ENCODE measurements at places on chromosomes 5 and 9. TPM values are rescaled to one million over a fixed set of nuclear protein-coding genes. Genes with fewer than 3 reads are reported as not detected.

- peak; percentile 57 for DNase-seq
Measured at GRCh38 chr9:129962889-129963703, 79.9 kb downstream of the FNBP1 start.

- no peak for DNase-seq
Measured at GRCh38 chr9:126320158-126320922, 6.3 kb upstream of the MVB12B start.

GRCh38 chr5:138705567-138705966 lies 47.7 kb upstream of the CTNNA1 start:
- DNase-seq: no peak

DNA sequence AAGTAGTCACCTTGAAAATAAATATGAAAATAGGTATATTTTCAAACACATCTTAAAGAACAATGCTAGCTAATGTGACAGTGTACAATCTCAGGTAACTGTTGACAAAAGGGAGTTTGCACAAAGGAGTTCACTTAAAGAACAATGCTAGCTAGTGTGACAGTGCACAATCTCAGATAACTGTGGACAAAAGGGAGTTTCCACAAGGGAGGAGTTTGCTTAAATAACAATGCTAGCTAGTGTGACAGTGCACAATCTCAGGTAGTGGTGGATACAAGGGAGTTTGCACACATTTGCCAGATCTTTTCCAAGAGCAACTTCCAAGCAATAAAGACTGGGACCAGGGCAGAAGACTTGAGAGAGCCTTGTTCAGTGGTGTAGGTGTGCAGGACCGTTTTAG lies 442.9 kb upstream of the FTMT start:
- no peak for DNase-seq

- no peak for DNase-seq
Measured at GRCh38 chr5:78078858-78079257, 215.6 kb downstream of the AP3B1 start.

- DNase-seq: no peak
Measured at GRCh38 chr5:133969654-133970324, 1.4 kb upstream of the C5orf15 start.

Gene CD14
- 1.7 TPM for total RNA-seq

DNA sequence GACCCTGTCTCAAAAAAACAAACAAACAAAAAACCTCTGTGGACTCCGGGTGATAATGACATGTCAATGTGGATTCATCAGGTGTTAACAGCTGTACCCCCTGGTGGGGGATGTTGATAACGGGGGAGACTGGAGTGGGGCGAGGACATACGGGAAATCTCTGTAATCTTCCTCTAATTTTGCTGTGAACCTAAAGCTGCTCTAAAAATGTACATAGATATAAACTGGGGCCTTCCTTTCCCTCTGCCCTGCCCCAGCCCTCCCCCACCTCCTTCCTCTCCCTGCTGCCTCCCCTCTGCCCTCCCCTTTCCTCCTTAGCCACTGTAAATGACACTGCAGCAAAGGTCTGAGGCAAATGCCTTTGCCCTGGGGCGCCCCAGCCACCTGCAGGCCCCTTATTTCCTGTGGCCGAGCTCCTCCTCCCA lies 1.4 kb upstream of the CEL start:
- no peak for DNase-seq

GRCh38 chr9:36772449-36773403 lies 200.0 kb downstream of the MELK start:
- DNase-seq: peak; percentile 40

GRCh38 chr5:56359809-56360685 lies 126.9 kb upstream of the ANKRD55 start:
- no peak for DNase-seq

Gene PAEP
- not detected for total RNA-seq

DNA sequence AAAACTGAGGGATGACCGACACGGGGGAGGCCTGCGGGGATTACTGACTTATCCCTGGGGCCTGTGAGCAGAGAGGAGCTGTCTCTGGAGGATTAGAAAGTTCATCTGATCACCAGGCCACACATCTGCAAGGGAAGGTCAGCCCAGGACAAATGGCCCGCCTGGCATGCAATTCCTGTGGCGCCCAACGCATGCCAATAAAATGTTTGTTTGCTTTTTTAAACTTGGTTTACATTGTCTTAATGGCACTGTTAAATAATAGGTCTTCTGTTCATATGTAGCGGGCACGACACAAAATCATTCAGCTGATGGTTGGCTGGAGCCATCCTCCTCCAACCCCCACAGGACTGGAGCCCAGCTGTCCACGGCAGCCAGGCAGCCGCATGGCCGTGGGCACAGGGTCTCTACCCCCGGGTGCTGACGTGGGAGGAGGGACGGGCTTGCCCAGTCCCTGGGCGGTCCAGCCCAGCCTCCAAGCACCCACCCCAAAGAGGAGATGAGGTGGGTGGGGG lies 41.0 kb upstream of the SLC12A7 start:
- DNase-seq: no peak

DNA sequence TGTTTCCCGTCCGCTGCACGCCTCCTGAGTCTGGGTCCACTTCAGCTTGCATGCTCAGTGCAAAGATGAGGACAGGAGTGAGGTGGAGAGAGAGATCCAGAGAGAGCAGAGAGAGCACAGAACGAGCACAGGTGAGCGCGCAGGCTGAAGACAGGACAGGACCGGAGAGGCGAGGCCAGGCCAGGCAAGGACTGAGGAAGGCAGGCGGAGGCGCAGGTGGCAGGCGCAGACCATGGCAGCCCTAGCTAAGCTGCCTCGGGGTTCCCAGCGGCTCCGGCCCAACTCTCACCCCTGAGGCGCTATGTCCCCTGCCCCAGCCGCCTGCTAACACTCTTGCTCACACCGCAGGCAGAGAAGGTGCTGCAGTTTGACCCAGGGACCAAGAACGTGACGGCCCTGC lies 9.7 kb downstream of the GRIN1 start:
- no peak for DNase-seq

GRCh38 chr5:109529520-109529919 lies 119.7 kb upstream of the PJA2 start:
- DNase-seq: peak; percentile 18

DNA sequence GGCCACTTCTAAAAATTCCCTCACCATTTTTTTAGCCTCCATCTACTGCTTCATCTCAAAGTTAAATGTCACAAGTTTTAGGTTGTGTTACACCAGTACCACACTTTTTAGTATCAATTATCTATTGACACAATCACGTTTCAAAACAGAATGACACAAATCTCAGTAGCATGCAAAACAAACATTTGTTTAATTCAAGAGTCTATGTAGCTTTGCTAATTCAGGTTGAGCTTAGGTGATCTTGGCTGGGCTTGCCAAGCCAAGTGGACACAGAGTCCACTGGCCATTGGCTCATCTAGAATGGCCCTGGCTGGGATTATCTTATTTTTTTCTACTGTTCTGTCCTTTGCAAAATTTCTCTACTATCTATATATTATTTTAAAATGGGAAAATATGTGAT lies 61.9 kb upstream of the JAK2 start:
- no peak for DNase-seq

Gene SHROOM1
- total RNA-seq: 13.0 TPM

Gene C5orf63
- 9.4 TPM for total RNA-seq

DNA sequence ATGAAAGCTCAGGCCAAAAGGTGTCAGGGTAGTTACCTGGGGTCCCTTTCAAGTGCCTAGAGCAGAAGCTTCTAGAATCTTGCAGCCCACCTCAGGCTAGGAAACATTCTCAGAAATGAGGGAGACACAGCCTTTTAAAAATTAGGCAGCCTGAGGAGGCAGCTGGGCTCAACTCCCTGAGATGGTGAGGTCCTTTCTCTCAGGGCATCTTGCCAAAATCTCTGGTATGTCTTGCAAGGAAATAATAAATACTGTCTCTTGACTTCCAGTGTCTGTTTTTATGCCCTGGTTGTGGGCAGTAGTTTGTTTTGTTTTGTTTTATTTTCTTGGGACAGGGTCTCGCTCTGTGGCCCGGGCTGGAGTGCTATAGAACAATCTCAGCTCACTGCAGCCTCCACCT lies 100.9 kb upstream of the APC start:
- DNase-seq: no peak

Gene PCDHGC5
- total RNA-seq: 3.3 TPM

DNA sequence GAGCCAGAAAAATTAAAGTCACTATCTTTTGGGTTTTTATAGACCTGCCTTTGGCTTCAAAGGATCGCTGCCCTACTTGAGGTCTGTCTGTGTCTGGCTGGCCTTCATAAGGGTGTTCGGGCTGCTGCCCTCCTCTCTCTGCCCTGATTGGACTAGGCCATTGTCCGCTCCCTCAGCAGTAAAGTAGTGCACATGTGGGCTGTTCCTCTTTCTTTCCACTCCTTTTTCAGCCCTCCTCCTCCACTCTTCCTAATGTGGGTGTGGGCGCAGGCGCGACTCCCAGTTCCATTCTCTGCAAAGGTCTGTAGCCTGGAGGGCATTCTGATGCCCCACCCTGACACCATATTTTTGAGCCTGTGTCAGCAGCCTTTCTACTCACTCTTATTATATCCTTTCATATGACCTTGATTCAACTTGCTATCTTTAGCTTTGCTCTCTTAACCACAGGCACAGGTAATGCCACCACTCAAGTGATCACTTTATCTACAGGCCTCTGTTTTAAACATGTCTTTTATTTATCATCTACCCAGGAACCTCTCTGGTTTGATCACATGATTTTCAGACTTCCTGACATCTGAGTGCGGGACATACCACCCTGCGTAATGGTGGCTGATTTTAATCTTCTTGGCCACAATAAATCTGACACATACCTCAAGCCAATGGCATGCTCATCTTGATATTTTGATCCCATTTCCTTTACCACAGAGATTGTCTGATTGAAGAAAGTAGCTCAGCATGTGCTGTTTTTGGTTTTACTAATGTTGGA lies 144.5 kb downstream of the AOPEP start:
- peak; percentile 54 for DNase-seq

Gene NADK2
- 18.5 TPM for total RNA-seq

DNA sequence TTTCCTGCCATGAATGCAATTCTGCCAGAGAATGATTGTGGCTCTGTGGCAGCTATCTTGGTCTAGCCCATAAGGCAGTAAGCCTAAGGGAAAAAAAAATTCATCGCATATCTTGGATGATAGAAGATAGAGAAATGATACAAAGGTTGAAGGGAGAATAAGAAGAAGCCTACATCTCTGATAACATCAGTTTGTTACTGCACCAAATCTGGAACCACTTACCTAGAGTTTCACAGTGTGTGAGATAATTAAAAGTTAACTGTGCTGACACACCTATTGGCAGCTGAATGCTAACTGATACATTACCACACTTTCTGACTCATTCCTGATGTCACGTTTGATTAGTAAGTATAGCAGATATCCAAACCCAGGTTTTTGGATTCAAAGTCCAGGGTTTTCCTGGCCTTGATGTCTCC lies 91.6 kb upstream of the TAF11L2 start:
- peak; percentile 72 for DNase-seq

Gene PCDHGA8
- 0.87 TPM for total RNA-seq

DNA sequence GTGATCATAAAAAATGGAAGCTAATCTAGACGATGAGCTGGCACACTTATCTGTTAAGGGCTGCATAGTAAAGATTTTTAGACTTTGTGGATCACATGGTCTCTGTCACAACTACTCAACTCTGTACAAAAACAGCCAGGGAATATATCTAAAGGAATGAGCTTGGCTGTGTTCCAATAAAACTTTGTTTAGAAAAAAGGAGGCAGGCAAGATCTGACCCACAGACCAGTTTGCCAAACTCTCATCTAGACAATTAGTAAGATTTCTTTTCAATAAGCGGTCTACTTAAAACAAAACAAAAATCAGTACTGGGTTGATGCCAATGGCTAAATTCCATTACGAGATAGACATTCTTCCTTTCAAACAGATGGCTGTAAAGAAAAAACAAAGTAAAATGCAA lies 53.0 kb upstream of the RETREG1 start:
- no peak for DNase-seq

DNA sequence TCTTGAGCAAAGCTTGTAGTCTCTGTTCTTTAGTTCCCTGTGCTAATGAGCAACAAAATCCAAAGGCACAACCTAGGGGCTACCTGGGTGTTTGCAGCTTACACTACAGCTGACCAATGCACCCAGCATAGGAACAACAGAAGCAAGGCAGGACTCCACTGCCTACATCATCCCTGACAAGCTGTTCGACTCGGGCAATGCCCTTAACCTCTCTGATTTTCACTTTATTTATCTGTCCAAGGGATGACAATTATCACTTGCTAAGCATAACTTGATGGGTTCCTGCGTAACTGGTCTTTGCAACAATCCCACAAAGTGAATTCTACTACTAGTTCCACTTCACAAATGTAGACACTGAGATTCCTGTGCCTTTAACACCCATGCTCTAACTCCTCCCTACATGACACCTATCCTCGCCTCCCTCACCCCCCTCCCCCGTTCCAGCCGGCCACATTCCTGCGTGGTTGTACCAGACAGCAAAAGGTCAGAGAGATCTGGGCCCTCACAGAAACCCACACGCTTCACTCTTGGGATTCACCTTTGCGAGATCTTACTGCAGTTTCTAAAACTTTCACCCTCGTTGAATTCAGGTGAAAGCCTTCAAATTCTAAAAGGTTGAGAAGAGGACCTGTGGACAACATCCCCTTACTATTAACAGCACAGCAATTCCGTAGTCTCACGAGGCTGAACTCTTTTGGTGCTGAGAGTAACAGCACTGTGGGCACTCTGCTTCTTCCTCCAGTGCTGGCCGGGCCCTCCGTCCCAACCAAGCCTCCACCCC lies 995 bp downstream of the IPPK start:
- peak; percentile 74 for DNase-seq

DNA sequence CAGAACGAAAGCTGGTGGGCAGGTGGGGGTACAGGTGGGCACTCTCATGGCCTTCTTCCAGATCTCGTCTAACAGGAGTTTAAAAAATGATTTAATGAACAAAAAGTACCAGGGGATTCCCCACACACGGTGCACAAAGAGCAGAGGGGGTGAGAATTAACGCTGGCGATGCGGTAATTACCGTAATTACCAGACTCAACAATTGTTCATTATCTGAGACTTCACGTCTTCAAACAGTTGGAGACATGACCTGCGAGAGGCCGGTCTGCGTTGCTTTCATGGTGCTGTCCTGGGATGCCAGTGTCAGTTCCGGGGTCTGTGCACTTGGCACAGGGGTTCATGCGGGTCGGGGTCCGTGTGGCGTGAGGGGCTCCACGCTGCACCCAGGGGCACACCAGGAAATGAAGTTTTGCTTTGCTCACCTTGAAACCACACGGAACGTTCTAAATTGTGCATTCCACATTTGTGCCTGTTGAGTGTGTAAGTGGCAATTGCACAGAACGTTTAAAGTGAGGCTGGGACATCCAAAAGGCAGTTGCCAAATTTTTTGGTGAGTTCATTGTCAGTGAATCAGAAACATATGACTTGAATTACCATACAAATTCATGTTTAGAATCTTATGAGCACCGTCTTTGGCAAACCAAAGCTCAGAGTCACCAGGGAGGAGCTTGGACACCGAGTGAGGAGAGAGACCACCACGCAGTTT lies 256.4 kb upstream of the IRX1 start:
- DNase-seq: no peak

Gene BHMT2
- total RNA-seq: not detected

Gene HAND1
- total RNA-seq: not detected

GRCh38 chr9:69623276-69623675 lies 48.9 kb downstream of the APBA1 start:
- DNase-seq: no peak

GRCh38 chr9:137309368-137310188 lies 7.5 kb upstream of the NRARP start:
- DNase-seq: no peak

- no peak for DNase-seq
Measured at GRCh38 chr9:206481-206880, 8.2 kb upstream of the DOCK8 start.
